ENCODE measurements at places on chromosomes 13 and 19. TPM values are rescaled to one million over a fixed set of nuclear protein-coding genes. Genes with fewer than 3 reads are reported as not detected.

The U2AF1L4 gene
- total RNA-seq: 37.5 TPM

The SHISA7 gene
- not detected for total RNA-seq

DNA sequence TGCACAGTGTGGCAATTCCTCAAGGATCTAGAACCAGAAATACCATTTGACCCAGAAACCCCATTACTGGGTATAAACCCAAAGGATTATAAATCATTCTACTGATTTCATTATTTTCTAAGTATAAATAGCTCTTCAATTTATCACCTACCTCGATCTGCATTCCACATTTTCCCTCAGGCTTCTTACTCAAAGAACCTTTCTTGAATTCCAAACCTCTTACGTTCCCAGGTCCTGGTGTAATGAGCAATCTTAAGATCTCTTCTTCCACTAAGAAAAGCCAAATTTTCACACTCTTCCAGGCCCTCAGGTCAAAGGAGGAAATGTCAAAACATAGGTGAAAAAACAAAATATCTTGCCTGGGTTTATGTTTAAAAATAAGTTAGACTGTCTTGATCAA is 237.3 kb upstream of the GPC6 start:
- no peak for DNase-seq

GRCh38 chr13:23643338-23644125 is 73.3 kb downstream of the TNFRSF19 start:
- no peak for DNase-seq

GRCh38 chr19:35279985-35280821 is 2.1 kb upstream of the HAMP start:
- no peak for DNase-seq
